SJSA1 (cell line): ENCODE measurements at places on chromosomes 1 and 21. TPM values are rescaled to one million over a fixed set of nuclear protein-coding genes. Genes with fewer than 3 reads are reported as not detected.
A peak's percentile ranks its signal among the peaks of the same experiment; 100 is the strongest.

Gene HPCA
- total RNA-seq, result not detected in 2 replicates

GRCh38 chr1:161274874-161275273, 16.3 kb downstream of the PCP4L1 start:
- DNase-seq, result no peak
- peaks cover 20% of the 10 kb centered on the region for H3K27me3 ChIP-seq
- H3K36me3 ChIP-seq, result no peaks in the 10 kb centered on the region
- no peaks in the 10 kb centered on the region for H3K4me1 ChIP-seq

GRCh38 chr1:201718346-201719202, 110.4 kb upstream of the IPO9 start:
- peaks cover 61% of the 10 kb centered on the region for H3K4me1 ChIP-seq
- no peaks in the 10 kb centered on the region for H3K27me3 ChIP-seq

DNA sequence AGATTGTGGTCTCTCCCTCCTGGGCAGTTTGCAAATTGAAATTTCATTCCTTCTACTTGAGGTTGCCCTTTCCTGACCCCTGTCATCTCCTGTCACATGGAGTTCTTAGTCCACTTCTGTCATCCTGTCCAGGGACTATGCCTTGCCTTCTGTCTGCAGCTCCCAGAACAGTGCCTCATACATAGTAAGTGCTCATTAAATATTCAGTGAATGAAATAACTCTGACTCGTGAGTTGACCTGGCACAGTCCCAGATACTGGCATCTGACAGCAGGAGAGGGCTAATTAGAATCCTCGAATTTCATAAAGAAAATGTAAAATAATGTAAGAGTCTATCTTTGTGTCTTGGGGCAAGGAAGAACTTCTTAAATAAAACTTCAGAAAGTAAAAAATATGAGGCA, 50.8 kb downstream of the CNIH3 start:
- H3K27ac ChIP-seq, result no peak overlapping the region
- H3K27me3 ChIP-seq, result no peaks in the 10 kb centered on the region
- H3K36me3 ChIP-seq, result no peaks in the 10 kb centered on the region
- no peak for DNase-seq
- no peaks in the 10 kb centered on the region for H3K4me1 ChIP-seq

DNA sequence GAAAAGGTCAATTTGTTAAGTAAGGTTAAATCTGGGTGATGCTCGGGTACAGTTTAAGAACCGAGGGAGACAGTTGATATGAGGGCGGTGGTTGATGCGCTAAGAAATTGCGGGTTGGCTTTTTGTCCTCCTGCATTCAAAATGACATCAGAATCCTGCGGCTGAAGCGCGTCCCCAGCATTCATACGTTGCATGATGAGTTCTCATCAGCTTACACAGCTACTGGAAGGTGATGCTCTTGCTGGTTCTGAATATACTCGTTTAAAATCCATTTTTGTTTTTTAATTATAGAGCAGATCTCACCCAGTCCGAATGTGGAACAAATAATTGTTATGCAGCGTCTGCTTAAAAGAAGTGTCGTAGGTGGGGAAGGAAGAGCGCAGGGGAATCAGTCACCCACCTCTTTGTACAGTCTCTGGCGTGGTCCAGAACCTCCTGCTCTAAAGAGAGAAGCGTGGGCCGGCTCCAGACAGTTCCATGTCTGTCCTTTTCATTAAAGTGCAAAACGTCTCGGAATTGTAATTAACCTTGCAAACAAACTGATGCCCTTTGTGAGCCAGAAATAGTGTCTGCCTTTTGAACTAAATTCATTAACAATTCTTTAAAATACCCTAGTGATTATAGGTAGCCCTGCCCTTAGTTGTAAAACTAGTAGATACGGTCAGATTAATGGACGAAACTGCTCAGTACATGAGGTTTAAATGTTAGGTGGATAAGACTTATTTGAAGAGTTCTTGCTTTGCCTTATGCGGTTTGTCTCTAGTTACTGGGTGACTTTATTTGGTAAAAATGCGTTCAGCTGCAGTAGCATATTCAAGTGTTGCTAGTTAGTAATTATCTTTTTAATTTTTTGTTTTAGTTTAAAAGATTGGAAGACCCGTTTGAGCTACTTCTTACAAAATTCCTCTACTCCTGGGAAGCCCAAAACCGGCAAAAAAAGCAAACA, 741 bp downstream of the RGS2 start:
- H3K4me1 ChIP-seq, result peaks cover 21% of the 10 kb centered on the region
- H3K4me3 ChIP-seq, result peak overlapping the region; percentile 56
- no peak overlapping the region for H3K27ac ChIP-seq
- DNase-seq, result no peak

DNA sequence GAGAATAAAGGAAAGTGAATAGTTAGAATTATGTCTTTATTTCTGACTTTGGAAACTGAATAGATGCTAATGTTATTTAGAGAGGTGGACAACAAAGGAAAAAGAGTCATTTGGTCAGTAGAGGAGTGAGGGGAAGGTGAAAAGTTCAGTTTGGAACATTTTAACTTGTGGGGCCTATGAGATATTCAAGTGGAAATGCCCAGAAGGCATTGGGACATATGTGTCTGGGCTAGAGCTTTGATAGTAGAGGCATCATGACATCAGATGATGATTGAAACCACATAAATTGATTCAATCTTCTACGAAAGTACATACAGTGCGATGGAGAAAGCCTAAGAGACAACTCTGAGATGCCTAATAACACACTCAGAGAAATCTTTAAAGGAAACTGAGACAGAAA, 151.7 kb upstream of the COL11A1 start:
- no peaks in the 10 kb centered on the region for H3K27me3 ChIP-seq
- DNase-seq, result no peak
- H3K4me1 ChIP-seq, result peaks cover 6% of the 10 kb centered on the region
- H3K36me3 ChIP-seq, result no peaks in the 10 kb centered on the region
- no peak overlapping the region for H3K27ac ChIP-seq

GRCh38 chr21:35482096-35482495, 433.0 kb upstream of the RUNX1 start:
- peaks cover 22% of the 10 kb centered on the region for H3K4me1 ChIP-seq
- H3K4me3 ChIP-seq, result no peak overlapping the region
- DNase-seq, result no peak
- no peaks in the 10 kb centered on the region for H3K27me3 ChIP-seq

- no peak overlapping the region for H3K27ac ChIP-seq
- no peaks in the 10 kb centered on the region for H3K36me3 ChIP-seq
- H3K4me3 ChIP-seq, result no peak overlapping the region
- no peaks in the 10 kb centered on the region for H3K27me3 ChIP-seq
- peaks cover 9% of the 10 kb centered on the region for H3K4me1 ChIP-seq
These were observed 138.1 kb downstream of the XPR1 start for GRCh38 chr1:180769889-180770288.
